Muscle of back (tissue), 13 donors: ENCODE measurements at places on chromosomes 1 and 21. TPM values are rescaled to one million over a fixed set of nuclear protein-coding genes. Genes with fewer than 3 reads are reported as not detected.

AQP10 gene
- not detected for polyA plus RNA-seq

- no peak for DNase-seq
These were observed 3.1 kb upstream of the TINAGL1 start for GRCh38 chr1:31573261-31573660.

GRCh38 chr1:156910309-156910782, 10.1 kb upstream of the LRRC71 start:
- DNase-seq = no peak

GRCh38 chr1:110476028-110476765, 25.2 kb downstream of the PROK1 start:
- no peak for DNase-seq

DNA sequence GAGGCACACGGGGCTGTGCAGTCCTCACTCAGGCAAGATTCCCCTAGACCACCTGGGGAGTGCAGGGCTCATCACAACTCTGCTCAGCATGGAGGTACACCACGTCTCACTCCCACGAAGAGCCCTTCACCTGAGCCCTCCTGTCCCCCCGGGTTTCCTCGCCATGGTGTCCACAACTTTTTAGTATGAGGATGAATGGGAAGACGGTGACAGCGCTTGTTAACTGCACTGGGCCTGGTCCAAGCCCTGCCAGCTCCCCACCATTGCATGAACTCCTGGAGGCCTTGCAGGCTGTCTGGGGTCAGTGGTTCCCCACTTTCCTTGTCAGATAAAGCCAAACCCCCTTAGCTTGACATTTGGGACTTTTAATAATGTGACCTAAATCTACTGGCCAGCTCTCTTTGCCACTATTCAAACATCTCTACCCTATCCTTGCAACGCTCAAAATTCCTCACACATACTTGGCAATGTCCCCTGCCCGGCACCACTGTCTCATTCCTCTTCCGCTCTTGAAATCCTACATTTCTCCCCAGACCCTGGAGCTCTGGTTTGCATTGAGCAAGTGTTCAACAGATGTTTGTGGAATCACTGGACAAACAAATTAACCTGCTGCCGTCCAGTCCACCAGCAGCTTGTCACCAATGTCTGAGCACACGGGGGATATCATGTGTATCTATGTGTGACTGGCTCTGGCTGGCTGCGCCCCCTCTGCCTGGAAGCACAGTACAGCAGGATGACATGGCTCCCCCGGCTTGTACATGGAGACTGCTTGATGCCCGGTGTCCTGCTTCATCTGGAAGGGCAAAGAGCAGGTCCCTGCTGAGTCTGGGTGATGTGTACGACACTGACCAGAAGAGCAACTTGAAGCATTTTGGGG, 11.2 kb downstream of the TMEM9 start:
- DNase-seq = peak; percentile 69
